Sigmoid colon (tissue), 7 donors: ENCODE measurements at places on chromosomes 1 and 21.

DNA sequence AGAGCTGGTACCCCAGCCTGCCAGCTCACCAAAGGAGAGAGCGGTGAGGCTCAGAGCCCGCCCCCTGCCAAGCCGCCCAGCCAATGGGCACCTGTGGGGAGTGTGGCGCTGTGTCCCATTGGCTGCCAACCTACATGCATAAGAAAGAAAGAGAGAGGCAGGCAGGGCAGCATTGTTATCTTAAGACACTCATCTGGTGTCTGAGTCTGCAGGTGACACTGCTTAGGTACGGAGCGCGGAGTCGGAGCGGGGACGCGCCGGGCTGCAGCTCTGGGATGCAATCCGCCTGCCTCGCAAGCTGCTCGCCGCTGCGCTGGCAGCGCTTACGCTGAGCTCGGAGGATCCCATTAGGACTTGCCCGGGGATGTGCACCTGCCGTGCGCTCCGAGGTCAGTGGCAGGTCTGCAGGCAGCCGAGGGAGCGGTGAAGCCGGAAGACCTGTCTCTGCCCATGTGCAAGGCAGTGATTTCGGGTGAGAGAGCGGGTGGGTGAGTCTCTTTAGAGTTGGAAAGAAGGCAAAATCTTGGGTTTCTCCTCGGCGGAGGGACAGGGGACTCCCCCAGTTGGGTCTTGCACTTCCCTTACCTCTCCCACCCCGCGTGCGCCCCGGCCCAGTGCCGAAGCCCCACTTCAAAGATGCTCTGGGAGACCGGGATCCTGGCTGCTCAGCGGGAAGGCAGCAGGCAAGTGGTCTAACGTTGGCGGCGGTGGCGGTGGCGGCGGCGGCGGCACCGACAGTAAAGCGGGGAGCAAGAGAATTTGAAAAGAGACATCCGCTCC is at the start of gene BRINP2:
BRINP2 (plus strand) TSS at position 203 of the 780 bp plus-strand sequence. CDS start 58,919 bp downstream, outside the sequence.
- no peak for DNase-seq

- DNase-seq, result no peak
These were observed 45.2 kb downstream of the PRKCZ start for GRCh38 chr1:2095394-2095793.

GRCh38 chr1:234768569-234769283 is 158.7 kb upstream of the IRF2BP2 start:
- no peak for DNase-seq

DNA sequence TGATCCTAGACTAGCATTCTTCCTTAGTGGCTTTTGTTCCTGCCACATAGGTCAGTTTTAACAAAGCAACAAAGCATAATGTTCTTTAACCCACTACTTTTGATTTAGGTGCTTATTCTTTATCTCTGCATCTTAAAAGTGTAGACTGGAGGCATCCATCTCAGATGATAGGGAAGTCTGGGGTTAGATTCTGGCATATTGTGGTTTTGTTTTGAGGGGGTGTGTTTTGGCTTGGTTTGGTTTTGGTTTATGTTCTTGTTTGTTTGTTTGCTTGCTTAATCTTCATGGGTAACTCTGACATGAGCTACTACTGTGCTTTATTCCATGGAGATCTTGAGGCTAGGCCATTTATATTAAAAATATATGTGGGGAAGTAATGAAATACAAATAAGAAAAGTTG is 40.3 kb upstream of the MYOCOS start:
- no peak for DNase-seq

GRCh38 chr1:36139521-36139920 is 9.8 kb downstream of the TRAPPC3 start:
- no peak for DNase-seq

GRCh38 chr1:205993068-205993467 is 10.1 kb downstream of the RAB7B start:
- no peak for DNase-seq
